ENCODE measurements at places on chromosomes 13 and 19. TPM values are rescaled to one million over a fixed set of nuclear protein-coding genes. Genes with fewer than 3 reads are reported as not detected.

Gene CADM4
- 28.7 TPM for total RNA-seq

Gene FFAR1
- total RNA-seq, result not detected

GRCh38 chr19:40232479-40232878, 6.0 kb upstream of the CCNP start:
- H3K36me3 ChIP-seq, result peaks cover 26% of the 10 kb centered on the region
- DNase-seq, result no peak
- peaks cover 7% of the 10 kb centered on the region for H3K4me1 ChIP-seq
- H3K27me3 ChIP-seq, result no peaks in the 10 kb centered on the region
- H3K27ac ChIP-seq, result no peak overlapping the region
- H3K4me3 ChIP-seq, result no peak overlapping the region

Gene ZNF546
- 5.5 TPM for total RNA-seq

- no peaks in the 10 kb centered on the region for H3K4me1 ChIP-seq
- H3K36me3 ChIP-seq, result no peaks in the 10 kb centered on the region
- no peak for DNase-seq
- H3K4me3 ChIP-seq, result no peak overlapping the region
Observed at GRCh38 chr13:111941845-111942447, 125.0 kb upstream of the SOX1 start.

DNA sequence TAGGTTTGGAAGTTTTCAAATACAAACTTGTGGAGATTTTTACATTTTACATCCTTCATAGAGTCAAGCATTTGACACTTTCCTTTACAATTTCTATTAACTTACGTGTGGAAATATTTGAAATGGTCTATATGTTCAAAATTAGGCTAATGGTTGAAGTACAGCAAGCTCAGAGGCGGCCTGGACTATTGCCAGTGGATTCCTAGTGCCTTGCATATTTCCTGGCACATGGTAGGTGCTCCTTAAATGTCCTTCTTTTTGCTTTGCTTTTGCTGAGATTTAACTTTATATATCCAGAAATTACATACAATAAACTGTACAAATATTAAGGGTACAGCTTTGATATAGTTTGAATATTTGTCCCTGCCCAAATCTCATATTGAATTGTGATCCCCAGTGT, 93.9 kb downstream of the UBL3 start:
- H3K36me3 ChIP-seq, result no peaks in the 10 kb centered on the region
- no peaks in the 10 kb centered on the region for H3K27me3 ChIP-seq
- H3K4me1 ChIP-seq, result peaks cover 8% of the 10 kb centered on the region

GRCh38 chr19:7970716-7971448, 27.4 kb upstream of the TIMM44 start:
- H3K36me3 ChIP-seq, result peaks cover 57% of the 10 kb centered on the region
- H3K4me1 ChIP-seq, result no peaks in the 10 kb centered on the region
- H3K27ac ChIP-seq, result no peak overlapping the region
- H3K27me3 ChIP-seq, result no peaks in the 10 kb centered on the region
- H3K4me3 ChIP-seq, result no peak overlapping the region

- H3K27ac ChIP-seq, result no peak overlapping the region
- peaks cover 40% of the 10 kb centered on the region for H3K27me3 ChIP-seq
- no peaks in the 10 kb centered on the region for H3K4me1 ChIP-seq
- DNase-seq, result no peak
- H3K36me3 ChIP-seq, result no peaks in the 10 kb centered on the region
Observed at GRCh38 chr13:111850458-111850857, 216.5 kb upstream of the SOX1 start.

Gene HPN
- total RNA-seq, result not detected

DNA sequence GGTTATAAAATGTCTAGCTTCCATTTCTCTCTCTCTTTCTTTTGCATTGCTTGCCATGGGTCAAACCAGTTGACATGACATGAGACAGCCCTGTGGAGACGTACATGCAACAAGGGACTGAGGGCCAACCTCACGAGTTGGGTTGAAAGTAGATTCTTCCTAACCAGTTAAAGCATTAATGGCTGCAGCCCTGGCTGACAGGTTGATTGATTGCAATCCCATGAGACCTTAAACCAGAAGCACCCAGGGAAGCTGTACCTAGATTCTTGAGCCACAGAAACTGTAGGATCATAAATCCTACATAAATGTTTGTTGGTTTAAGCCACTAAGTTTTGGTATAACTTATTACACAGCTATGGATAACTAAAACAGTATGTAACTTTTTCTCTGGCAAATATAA, 373.8 kb downstream of the DACH1 start:
- H3K27ac ChIP-seq, result no peak overlapping the region
- no peak overlapping the region for H3K4me3 ChIP-seq
- DNase-seq, result no peak
- no peaks in the 10 kb centered on the region for H3K4me1 ChIP-seq
- H3K27me3 ChIP-seq, result no peaks in the 10 kb centered on the region
- H3K36me3 ChIP-seq, result no peaks in the 10 kb centered on the region

- peak overlapping the region; percentile 15 for H3K4me3 ChIP-seq
- H3K36me3 ChIP-seq, result no peaks in the 10 kb centered on the region
- no peaks in the 10 kb centered on the region for H3K27me3 ChIP-seq
- no peak overlapping the region for H3K27ac ChIP-seq
- DNase-seq, result peak; percentile 25
Observed at GRCh38 chr13:26011996-26012821, 39.6 kb downstream of the SHISA2 start.

Measured in A673 (cell line).